Hepatocyte (in vitro differentiated cells): ENCODE measurements at places on chromosomes 7 and 10. TPM values are rescaled to one million over a fixed set of nuclear protein-coding genes. Genes with fewer than 3 reads are reported as not detected.

GRCh38 chr7:74294191-74294998, 5.2 kb downstream of the CLIP2 start:
- DNase-seq: no peak

The TRIM50 gene
- total RNA-seq: 7.5 and 9.8 TPM in 2 replicates

DNA sequence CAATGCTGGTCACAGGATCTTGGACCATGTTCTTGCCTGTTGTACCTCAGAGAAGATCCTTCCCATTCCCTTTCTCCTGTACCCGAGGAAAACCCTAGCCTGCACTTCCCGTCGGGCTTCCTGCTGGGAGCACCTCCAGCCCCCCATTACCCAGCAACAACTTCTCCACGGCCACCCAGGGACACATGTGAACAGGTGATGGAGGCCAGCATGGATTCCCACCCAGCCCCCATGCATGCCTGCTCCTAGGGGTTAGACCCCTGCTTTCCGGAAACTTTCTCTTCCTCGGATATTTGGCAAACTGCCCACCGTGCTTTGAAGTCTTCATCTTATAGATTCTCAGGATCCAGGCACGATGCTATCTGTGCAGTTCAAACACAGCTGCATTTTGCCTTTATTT, 67.3 kb downstream of the CALML3 start:
- no peak for DNase-seq

- no peak for DNase-seq
Observed at GRCh38 chr7:52992479-52993162, 42.8 kb upstream of the POM121L12 start.

DNA sequence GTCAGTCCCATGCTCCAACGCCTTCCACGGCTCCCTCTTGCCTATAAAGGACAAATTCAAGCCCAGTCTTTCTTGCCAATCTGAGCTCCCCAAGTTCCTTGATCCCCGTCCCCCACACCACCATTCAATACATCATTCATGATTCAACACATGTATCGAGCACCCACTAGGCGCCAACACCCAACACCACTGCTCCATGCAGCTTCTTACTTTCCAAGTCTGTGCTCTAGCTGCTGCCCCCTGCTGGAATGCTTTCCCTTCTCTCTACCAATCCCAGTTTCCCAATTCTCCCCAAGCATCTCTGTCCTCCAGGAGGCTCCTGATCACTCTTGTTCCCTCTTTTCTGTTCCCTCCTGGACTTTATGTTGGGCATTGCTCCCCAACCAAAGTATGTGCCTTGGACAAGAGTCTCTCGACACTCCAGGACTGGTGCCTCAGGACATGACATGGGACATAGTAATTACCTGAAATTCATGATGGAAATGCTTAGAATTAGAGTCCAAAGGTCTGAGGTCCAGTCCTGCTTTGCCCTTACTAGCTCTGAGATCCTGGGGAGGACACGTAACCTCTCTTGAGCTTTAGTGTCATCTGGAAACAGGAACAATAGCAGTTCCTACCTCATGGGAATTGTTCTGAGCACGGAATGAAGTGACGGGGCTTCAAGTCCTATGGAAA, 172.7 kb downstream of the NEURL1 start:
- no peak for DNase-seq

GRCh38 chr7:86469680-86470295, 173.9 kb upstream of the GRM3 start:
- peak; percentile 89 for DNase-seq

DNA sequence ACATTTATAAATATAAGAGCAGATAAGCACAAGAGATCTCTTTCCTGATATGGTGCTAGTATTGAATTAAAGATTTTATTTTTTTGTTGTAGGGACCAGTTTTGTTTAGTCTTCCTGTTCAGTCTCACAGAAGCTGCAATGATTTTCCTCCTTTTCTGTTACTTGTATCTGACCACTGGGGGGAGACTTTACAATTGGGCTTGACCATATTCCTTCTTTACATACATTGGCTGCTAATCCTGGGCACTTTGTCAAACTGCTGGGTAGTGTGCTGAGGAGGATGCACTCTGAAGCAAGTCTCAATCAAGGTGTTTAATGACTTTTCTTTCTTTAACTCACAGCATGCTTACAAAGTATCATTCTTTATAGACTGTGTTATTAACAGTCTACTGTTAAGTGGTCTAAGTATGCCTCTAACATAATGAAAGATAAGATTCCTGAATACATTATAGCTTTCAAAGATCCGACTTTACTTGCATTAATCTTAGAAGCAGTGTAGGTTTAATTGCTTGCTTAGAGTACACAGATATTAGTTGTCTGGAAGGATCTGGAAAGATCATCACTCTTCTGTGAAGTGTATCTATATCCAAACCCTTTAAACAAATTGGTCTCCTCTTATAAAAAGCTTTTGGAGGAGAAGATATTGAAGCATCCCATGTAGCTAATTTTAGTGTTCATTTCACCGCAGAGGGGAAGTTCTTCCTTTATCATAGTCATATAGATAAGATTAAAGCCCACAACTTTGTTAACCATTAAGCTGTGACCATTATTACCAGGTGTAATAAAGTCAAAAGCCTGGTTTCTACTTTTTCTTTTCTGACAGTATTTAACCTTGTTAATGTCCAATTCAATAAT, 3.1 kb downstream of the PALS2 start:
- DNase-seq: peak; percentile 84

The FBXL13 gene
- total RNA-seq: 1.8 and 3.3 TPM in 2 replicates

The GPAM gene
- total RNA-seq: 49.2 and 51.9 TPM in 2 replicates

GRCh38 chr10:37710831-37711616, 146.4 kb downstream of the ZNF248 start:
- no peak for DNase-seq

DNA sequence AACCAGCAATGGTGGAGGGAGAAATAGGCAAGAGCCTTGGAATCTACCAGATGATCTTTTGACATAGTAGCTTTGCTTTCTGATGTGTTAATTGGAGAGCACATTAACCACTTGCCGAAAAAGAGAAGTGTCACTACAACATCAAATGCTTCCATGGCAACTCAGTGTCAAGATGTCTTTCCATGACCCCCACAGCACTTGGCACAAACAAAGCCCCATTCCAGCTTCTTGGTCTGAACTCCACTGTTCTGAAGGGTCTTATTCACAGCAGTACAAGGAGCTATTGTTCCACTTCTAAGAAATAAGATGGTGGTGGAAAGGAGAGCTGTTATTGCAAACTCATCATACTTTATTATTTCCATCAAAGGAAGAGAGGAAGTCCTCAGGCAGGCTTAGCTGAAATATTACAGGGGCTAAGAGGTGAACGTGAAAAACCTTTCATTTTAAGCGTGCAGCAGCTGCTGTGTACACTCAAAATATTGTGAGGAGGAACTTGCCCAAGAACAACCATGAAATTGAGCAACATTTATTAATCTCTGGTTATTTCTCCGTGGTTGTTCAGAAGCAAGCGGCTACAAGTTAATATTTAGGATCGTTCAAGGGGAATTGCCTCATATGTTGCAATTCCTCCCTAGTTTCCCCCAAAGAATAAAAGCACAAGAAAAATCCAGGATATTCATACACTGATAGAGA, 354.8 kb upstream of the CELF2 start:
- DNase-seq: no peak

DNA sequence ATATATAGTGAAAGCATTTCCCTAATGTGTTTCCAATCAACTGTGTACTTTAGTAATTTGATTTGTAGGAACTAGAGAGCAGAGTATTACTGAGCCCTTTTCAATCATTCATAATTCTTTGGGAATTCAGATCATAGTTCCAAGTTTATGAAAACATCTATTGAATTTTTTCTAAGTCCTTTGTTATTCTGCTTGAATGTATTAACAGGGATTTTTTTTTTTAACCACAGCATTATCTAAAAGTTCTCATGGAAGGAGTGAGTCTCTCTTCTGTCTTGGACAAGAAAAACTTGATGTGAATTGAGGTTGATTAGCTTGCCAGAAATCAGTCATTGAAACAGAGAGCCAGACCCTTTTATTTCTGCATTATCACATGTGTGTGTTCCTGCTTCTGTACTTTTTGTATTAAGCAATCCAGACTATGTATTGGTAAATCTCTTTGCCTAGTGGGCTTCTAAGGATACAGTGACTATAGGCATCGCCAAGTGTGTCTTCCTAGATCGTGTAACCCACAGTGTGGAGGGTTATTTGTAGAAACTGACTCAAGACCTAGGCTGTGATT, 59.9 kb downstream of the BMPER start:
- DNase-seq: no peak

GRCh38 chr10:119138346-119139306, 26.9 kb downstream of the SFXN4 start:
- DNase-seq: no peak

The AGBL3 gene
- total RNA-seq: 4.4 and 6.4 TPM in 2 replicates
